ENCODE measurements at places on chromosomes 2 and 18. TPM values are rescaled to one million over a fixed set of nuclear protein-coding genes. Genes with fewer than 3 reads are reported as not detected.

The FASTKD2 gene
- 24.5 TPM for total RNA-seq

The CD226 gene
- 0.42 TPM for total RNA-seq

The DHRS9 gene
- total RNA-seq, result 0.99 TPM

The IGFBP5 gene
- 634 TPM for total RNA-seq

The ARHGAP15 gene
- 7.1 TPM for total RNA-seq

DNA sequence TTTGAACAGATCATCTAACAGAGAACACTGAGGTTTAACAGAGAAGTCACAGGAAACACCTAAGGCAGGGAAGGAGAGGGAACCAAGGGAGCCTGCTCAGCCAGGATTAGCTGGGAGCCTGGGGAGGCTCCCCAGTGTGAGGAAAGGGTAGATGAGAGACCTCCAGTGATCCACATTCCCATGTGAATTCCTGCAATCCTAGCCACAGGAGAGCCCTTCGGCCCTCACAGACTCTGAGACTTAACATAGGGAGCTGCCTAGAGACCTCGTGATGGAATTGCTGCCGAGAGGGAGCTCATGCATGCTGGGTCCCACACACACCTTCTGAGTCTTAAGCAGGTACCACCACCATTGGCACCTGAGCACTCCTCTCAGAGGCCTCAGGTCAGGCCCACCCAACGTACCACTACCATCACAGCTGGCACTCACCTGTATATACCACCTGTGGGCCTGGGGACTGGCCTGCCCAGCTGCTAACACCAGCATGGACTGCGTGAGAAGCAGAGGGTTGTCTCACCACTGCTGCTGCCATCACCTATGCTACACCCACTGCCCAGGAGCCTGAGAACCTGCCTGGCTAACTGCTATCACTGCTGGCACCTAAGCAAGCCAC lies 225.9 kb upstream of the RASGRP3 start:
- no peaks in the 10 kb centered on the region for H3K27me3 ChIP-seq
- H3K4me3 ChIP-seq, result no peak overlapping the region
- peaks cover 11% of the 10 kb centered on the region for H3K4me1 ChIP-seq
- no peak for DNase-seq
- peaks cover 27% of the 10 kb centered on the region for H3K36me3 ChIP-seq

DNA sequence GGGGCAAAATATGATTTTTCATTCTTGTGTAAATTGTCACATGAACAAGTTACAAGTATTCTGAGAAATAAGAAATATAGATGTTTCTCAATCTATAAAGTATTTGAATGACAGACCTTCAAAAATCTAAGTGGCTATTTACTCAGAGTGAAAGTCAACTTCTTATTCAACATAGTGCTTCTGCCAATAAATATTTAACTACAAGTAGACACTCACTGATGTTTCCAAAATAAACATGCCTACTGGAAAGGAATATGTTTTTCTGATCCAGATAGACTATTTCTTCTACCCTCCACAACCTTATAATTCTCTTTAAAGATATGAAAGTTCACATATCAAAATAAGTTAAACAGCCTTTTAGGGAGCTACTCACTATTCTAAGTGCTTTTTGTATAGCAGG lies 296.3 kb downstream of the DSC3 start:
- no peaks in the 10 kb centered on the region for H3K4me1 ChIP-seq
- H3K27me3 ChIP-seq, result no peaks in the 10 kb centered on the region
- H3K4me3 ChIP-seq, result no peak overlapping the region
- no peak for DNase-seq

- no peaks in the 10 kb centered on the region for H3K36me3 ChIP-seq
- no peaks in the 10 kb centered on the region for H3K27me3 ChIP-seq
- H3K4me3 ChIP-seq, result no peak overlapping the region
- no peak for DNase-seq
These were observed 130.7 kb upstream of the SPHKAP start for GRCh38 chr2:228312172-228312571.

DNA sequence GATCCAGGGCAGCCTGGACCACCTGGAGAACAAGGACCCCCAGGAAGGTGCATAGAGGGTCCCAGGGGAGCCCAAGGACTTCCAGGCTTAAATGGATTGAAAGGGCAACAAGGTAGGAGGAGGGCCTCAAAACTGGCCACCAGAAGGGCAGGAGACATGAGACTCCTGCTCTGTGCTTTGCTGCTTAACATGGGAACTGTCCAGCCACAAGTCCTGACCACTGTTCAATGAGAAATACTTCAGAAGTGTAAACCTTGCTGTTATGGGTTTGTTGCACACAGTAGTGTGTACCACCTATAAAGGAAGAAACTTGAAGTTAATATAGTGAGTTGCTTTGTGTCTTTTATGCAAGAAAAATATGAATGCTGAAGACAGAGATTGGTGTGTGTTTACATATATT lies 44.2 kb upstream of the MFF start:
- no peaks in the 10 kb centered on the region for H3K27me3 ChIP-seq
- no peaks in the 10 kb centered on the region for H3K36me3 ChIP-seq
- DNase-seq, result no peak
- H3K27ac ChIP-seq, result no peak overlapping the region
- no peak overlapping the region for H3K4me3 ChIP-seq

DNA sequence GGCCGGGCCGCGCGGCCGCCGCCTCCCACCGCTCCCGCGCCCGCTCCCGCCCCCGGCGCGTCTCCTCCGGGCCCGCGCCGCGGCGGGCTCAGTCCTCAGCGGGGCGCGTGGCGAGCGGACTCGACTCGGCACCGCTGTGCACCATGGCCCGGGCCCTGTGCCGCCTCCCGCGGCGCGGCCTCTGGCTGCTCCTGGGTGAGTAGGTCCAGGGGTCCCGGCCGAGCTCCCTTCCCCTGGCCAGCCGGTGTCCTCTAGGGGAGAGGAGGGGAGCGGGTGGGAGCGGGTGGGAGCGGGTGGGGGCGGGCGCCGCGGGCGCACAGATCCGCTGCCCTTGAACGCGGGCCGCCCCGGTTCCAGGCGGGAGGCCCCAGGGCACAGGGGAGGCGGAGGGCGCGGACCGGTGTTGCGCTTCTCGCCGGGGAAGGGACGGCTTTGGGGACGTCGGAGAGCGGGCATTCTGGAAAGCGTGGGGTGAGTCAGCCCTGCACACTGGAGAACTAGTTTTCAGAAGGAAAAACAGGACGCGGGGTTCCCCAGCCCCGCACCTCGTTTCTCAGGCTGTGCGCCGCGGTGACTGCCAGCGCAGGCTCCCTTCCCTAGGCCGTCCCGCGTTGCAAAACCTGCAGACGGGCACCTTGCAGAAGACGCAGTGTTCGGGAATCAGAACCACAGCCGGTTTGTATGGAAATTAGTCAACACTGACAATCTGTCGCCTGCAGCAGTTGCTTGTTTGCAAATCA lies at the start of gene RAMP1:
RAMP1 (plus strand) TSS at position 91 of the 740 bp plus-strand sequence; CDS start at position 144, 53 bp downstream.
- H3K4me3 ChIP-seq, result peak within 1 kb of the TSS; percentile 64
- H3K27me3 ChIP-seq, result no peaks in the 10 kb centered on the region
- no peak for DNase-seq
- H3K36me3 ChIP-seq, result no peaks in the 10 kb centered on the region

GRCh38 chr18:25089470-25089869 lies 262.5 kb downstream of the ZNF521 start:
- H3K27me3 ChIP-seq, result no peaks in the 10 kb centered on the region
- H3K36me3 ChIP-seq, result peaks cover 23% of the 10 kb centered on the region
- H3K4me1 ChIP-seq, result no peaks in the 10 kb centered on the region
- no peak for DNase-seq

- no peak overlapping the region for H3K4me3 ChIP-seq
- peaks cover 69% of the 10 kb centered on the region for H3K4me1 ChIP-seq
- DNase-seq, result no peak
- peak overlapping the region; percentile 78 for H3K27ac ChIP-seq
- H3K36me3 ChIP-seq, result no peaks in the 10 kb centered on the region
These were observed 28.8 kb downstream of the SETBP1 start for GRCh38 chr18:44709307-44710126.

All from esophagus muscularis mucosa (tissue), 4 donors.